ENCODE measurements at places on chromosomes 13 and 19.
A peak's percentile ranks its signal among the peaks of the same experiment; 100 is the strongest.

DNA sequence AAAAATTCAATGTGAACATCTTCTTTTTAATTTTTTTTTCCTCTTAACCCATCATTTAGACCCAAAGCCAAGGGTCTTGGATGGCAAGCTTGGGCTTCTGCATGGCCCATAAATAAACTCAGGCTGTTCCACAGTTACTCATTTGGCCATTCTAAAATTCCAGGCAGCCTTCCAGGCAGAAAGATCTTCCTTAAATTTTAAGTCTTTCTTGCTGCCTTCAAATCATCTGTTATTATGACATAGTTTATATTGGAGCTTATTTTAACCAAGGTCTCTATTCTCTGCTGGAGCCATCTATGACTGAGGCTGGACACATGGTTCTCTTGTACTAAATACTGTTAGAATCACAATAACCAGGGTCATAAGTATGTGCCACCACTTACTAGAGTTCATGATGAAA, 317.3 kb upstream of the MAB21L1 start:
- DNase-seq: no peak

DNA sequence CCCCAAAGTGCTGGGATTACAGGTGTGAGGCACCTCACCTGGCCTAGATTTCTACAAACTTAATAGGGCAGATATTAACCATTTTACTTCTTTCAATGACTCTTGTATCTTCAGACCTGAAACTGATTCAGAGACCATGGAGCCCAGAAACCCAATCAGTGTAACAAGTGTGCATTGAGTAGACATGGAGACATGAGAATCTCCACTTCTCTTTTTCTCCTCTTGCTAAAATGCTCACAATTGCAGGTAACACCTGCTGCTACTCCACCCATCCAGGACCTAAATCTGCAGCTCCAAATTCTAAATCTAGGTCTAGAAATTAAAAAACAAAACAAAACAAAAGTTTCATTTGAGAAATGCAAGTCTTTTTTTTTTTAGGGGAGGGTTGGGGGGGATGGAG, 42.2 kb upstream of the ZNF681 start:
- DNase-seq: no peak

GRCh38 chr13:85653681-85654080, 145.5 kb downstream of the SLITRK6 start:
- DNase-seq: no peak

DNA sequence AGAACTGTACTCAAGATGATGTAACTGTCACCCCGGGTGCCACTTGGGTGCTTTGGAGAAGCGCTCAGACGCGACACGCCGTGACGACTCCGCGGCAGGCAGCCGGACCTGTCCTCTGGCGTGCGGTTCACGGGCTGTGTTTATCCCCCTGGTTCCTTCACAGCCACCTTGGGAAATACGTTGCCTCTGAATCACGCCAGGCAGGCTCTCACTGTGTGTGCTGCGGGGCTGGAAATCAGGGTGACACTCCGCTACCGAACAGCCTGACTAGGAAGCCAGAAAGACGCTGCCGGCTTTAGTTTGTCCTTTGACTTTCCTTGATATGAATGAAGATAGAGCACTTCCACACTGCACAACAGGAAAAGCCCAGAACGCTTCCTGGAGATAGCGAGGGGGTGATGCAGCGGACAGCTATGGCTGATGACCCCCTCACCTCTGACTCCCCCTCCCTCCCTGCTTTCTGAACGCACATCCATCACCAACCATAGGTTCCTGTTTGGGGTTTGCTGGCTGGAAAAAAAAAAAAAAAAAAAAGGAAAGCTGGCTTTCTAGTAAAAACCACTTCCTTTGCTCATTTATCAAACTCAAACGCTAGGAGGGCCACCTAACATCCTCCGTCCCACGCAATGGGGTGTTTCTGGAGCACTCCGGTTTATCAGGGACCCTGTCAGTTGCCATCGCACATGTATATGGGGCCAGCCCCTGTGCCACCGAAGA, 3.7 kb upstream of the GP6 start:
- peak; percentile 43 for DNase-seq

DNA sequence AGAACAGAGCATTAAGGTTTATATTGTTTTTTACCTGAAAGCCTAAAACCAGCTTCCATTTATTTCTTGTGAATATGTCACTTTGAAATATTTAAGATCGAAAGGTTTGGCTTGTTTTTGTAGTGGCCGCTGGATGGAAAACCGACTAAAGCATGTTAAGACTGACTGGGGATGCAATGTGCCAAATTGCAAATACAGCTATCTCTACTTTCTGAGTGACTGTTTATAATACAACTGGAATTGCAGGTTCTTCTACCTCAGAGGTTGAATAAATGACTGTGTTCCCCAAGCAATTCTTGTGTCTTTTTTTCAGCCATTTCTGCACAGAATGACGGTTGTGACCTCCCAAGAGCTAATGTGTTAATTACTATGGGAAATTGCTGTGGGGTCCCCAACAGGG, 50.0 kb upstream of the TMTC4 start:
- DNase-seq: no peak

DNA sequence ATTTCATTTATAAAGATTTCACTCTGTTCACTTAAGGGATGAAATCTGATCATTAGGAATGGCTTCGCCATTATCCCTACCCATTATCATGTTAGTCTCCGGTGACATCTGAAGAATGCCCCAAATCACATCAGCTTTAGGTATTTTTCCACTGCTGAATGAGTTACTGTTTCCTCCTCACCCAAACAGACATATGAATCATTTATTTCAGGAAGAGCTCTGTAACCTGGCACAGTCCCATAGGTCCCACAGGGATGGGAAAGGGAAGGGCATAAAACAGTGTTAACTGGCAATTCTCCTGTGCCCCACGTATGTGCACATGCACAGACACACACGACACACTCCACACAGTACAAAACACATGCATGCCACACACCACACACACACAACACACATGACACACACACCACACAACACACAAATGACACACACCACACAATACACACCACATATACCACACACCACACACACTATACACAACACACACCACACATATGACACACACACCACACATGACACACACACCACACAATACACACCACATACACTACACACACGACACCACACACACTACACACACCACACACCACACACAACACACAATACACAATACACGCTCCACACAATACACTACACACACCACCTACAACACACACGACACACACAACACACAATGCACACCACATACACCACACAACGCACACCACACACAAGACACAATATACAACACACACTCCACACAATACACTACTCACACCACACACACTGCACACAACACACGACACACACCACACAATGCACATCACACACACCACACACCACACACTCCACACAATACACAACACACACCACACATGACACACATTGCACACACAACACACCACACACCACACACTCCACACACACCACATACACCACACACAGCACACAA, 15.4 kb downstream of the TMEM255B start:
- no peak for DNase-seq

GRCh38 chr19:46296202-46296480, 701 bp upstream of the HIF3A start:
- no peak for DNase-seq

GRCh38 chr13:19605161-19605955, 28.1 kb upstream of the MPHOSPH8 start:
- no peak for DNase-seq

- DNase-seq: no peak
Observed at GRCh38 chr19:4359627-4360000, 16.3 kb downstream of the MPND start.

DNA sequence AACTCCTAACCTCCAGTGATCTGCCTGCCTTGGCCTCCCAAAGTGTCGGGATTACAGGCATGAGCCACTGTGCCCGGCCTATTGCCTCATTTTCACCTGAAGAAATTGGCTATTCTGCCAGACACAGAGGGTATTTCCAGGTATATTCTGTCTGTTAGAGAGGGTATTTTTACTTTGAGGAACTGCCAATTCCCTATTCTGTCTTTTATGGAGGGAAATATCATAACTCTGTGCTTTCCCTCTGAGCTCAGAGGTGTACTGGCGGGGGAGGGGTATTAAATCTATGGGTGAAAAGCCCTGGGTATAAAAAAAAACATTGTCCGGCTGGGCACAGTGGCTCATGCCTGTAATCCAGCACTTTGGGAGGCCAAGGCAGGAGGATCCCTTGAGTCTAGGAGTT, 24.8 kb downstream of the TSKS start:
- no peak for DNase-seq

DNA sequence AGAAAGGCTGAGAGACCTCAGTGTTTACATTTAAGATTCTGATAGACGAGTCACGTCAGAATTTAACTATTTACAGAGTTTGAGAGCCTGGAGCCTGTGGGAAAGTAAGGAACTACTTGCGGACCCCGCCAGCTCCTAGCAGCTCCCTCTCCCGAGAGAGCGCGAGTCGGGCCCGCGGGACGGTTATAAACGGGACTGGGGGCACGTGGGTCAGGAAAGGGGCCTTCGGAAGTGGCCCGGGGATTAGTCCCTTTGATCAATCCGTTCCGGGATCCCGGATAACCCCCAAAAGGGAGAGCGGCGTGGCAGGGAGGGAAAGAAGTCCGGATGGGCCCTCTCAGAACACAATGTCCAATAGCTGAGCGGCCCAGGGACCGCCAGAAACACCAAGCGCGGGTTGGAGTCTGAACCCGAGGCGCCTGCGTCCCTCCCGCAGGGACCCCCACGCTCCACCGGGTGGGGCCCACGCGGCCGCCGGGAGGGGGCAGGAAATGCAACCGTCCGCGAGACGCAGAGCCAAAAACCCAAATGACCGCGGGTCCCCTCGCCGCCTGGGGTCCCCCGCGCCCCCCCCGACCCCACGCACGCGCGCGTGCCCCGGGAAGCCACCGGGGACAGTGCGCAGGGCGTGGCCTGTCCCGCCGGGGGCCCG, 3.6 kb downstream of the ZIC5 start:
- peak; percentile 25 for DNase-seq

DNA sequence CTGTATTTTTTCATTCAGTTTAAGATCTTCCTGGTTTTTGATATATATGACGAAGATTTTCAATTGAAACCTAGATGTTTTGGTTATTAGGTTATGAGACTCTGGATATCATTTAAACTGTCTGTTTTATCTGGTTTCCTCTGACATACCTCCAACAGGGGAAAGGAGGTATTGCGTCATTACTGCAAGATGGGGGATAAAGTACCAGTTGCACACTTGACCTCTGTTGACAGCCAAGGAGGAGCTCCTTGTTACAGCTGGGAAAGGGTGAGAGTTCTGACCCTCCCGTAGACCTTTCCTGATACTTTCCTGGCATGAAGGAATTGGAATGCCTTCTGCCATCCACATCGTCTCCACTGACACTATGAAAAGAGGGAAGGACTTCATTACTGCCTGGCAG, 82.0 kb upstream of the SHISA2 start:
- no peak for DNase-seq

DNA sequence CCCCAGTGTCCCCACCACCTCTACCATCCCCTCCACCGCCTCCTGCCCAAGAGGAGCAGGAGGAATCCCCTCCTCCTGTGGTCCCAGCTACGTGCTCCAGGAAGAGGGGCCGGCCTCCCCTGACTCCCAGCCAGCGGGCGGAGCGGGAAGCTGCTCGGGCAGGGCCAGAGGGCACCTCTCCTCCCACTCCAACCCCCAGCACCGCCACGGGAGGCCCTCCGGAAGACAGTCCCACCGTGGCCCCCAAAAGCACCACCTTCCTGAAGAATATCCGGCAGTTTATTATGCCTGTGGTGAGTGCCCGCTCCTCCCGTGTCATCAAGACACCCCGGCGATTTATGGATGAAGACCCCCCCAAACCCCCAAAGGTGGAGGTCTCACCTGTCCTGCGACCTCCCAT, 2.8 kb downstream of the KMT2B start:
- no peak for DNase-seq

DNA sequence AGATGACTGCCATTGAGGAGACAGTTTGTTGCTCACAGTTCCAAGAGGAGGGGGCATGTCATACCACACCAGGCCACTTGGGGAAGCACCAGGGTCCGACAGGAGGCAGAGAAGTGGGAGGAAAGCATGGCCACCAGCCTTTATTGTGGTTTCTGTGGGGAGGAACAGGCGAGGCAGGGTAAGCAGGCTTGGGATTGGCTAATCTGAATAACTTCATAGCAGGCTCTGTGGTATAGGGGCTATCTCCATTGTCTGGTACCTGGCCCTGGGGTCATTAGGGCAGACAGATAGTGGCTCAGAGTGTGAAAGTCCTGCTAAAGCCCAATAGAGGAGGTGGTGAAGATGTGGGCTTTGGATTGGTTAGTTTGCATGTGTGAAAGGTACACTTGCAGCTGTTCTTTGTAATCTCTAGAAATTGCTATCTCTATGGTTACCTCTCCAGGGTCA, 35.5 kb downstream of the CBY2 start:
- peak; percentile 39 for DNase-seq

DNA sequence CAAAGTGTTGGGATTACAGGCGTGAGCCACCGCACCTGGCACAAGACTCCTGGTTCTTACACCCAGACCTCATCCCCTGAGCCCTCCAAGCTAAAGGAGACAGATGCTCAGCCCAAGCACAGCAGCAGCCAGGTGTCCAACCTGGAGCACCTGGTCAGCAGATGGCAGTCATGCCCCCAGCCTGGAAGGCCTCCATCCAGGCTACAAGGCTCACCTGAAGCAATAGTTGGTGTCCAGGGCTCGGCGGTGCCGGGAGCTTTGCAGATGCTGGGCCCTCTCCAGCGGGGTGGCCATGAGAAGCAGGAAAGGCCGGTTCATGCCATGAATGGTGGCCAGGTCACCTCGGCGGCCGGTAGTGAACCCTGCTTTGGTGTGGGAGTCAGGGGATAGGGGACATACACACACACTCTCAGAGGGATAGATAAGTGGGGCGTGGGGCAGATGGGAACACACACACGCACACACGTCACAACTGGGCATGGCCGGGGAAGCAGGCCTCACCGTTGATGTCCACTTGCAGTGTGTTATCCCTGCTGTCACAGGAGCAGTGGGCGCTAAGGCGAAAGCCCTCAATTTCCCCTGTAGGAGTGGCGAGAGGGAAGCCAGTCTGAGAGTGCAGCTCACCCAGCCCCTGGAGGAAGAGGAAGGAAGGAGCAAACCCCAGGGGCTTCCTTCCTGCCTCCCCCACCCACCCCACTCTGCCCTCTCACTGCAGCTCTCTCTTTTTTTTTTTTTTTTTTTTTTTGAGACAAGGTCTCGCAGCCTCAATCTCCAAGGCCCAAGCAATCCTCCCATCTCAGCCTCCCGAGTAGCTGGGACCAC, 11.8 kb downstream of the TGFB1 start:
- no peak for DNase-seq

All from activated T-cell treated with anti-CD3 and anti-CD28 coated beads, Interleukin-2, amount 50 U/mL, for 48 hours (primary cell).